ENCODE measurements at places on chromosomes 4 and X.

- no peak for DNase-seq
Measured at GRCh38 chrX:41558531-41558930, 111.4 kb downstream of the NYX start.

DNA sequence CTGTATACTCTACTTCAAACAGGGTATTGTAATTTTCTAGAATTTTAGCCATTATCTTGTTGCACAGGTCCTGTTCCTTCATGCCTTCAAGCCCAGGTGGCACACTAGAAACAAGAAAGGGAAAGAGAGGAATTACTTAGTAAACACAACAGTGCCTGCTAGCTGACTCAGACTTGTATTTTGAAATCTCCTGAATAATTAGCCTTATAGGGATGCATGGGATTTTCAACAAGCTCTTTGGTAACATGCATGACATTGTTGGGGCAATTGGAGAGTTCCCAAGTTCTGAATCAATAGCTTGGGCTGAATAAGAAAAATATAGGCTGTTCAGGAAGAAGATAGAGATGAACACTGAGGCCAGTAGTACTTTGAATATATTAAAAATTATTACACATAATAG is 118.8 kb downstream of the FAM13A start:
- no peak for DNase-seq

DNA sequence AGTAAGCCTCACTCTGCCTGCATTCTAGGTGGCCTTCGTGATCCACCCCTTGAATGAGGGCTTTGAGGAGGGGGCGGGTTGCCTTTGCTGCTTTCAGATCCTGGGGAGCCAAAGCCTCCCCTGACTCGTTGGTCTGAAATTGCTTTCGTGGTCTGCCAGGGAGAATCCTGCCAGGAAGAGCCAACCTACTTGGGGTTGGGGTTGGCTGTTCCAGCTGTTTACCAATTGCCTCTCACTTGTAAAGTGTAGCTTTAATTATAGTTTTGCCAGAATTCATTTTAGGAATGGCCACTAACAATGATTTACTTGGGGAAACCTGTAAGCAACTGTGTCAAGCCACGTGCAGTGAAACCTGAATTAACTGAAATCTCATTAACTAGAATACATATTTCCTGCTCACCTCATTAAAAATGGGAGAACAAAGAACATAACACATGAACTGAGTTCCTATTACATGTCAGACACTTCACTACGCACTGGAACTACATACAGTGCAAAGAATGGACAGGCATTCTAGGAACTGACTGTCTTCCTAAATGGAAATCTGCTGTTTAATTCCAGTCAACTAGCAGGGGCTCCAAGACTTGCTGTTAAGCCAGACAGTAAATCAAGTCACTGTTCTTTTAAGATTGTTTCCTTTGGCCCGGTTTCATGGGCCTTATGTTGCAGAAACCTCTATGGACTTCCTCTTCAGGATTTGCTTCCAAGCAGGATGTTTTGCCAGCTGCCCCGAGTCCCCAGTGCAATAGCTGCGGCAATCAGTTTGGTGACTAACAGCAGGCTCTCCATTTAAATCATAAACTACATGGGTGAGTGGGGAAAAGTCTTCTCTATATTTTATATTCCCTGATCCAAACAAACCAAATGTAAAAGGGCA is 16.4 kb upstream of the NKRF start:
- no peak for DNase-seq

DNA sequence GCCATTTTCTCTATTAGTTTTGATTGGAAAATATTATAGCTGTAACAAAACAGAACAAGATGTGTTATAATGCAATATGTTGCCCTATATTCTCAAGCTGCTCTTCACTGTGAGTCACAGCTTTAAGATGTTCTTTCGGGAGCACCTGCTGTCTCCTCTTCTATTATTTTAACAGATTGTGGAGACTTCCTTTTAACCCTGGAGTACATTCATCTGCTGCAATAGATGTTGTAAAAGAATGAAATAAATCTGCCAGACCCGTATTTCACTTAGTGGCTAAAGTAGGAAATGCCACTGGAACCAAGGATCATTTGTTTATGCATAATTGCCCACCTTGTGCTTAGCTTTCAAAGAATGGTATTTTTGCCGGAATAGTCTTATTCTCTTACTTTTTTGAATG is 11.1 kb downstream of the LSM6 start:
- no peak for DNase-seq

- no peak for DNase-seq
Measured at GRCh38 chrX:148670277-148670676, 169.9 kb downstream of the AFF2 start.

GRCh38 chrX:16785247-16786138 is 773 bp upstream of the TXLNG start:
- DNase-seq, result no peak

- no peak for DNase-seq
Measured at GRCh38 chr4:12488672-12489071, 995.5 kb downstream of the RAB28 start.

GRCh38 chrX:148067285-148067684 is 86.1 kb downstream of the FMR1NB start:
- DNase-seq, result no peak

- DNase-seq, result no peak
Measured at GRCh38 chrX:153392642-153393321, 8.4 kb downstream of the PNMA6E start.

- no peak for DNase-seq
Measured at GRCh38 chrX:40573763-40574162, 7.0 kb upstream of the ATP6AP2 start.

GRCh38 chr4:127309369-127310102 is 323.2 kb upstream of the INTU start:
- DNase-seq, result no peak

GRCh38 chr4:185708348-185708747 is 103.6 kb downstream of the SORBS2 start:
- no peak for DNase-seq

DNA sequence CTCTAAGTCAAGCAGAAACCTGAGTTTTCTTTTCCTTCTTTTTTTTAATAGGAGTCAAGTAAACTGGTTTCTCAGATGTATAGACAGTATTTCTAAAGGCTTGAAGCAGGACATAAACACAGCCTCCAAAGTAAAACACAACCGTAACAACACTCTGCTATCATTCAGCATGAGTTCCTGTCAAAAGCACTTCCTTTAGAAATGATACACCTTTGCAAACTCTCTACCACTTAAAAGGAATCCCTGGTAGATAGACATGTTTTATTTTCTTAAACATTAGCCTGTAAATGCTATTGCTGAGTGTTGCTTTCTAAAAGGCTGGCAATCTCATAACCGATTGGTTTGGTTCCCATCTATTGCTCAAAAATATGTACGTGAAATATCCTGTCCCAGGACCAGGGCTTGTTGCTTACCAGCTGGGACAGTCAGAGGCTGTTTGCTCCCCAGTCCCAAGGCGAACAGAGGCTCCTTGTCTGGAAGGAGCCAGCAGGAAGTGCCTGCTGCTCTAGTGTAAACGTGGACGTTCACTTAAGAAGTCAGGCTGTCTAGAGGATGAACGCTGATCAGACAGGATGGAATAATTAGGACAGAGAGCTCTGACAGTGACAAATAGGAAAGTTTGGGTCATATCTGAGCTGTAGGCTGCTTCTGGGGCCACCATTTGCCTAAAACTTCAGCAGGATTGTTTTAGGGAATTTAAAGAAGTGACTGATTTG is 173.9 kb upstream of the KLF3 start:
- no peak for DNase-seq

GRCh38 chrX:9906919-9907318 is 60.2 kb upstream of the CLDN34 start:
- DNase-seq, result no peak

DNA sequence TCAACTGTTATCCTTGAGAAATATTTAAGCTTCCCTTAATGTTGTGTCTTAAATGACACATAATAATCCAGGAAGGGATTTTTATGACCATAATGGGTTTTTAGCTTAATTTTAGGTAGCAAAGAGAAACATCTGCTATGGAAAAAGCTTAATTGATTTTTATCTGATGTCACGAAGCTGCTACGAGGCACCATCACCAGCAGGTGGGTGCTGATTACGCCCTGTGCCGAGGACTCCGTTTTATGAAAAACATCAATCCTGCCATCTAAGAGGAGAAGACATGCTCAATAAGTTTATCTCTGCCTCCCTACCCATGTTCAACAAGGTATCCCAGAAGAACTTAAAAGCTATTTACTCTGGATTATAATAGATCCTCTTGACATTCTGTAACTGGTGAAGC is 280.6 kb upstream of the ZFP42 start:
- DNase-seq, result no peak

- no peak for DNase-seq
Measured at GRCh38 chr4:16122784-16123183, 39.0 kb upstream of the PROM1 start.

DNA sequence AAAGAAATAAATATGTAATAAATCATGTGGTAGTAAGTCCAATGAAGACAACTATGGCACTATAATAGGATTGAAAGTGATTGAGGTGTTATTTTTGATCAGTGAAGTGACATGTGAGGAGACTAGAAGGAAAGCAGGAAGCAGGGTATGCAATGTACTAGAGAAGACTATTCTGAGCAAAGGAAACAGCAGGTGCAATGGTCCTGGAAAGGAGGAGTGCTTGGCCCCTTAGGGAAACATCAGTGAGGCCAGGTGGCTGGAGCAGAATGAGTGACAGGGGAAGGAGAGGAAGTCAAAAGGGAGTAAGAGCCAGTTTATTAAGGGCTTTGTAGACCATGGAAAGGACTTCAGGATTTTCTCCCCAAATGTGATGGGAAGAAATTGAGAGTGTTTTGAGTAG is 207.6 kb upstream of the HCCS start:
- DNase-seq, result no peak

GRCh38 chrX:37060999-37061398 is 52.8 kb downstream of the FAM47C start:
- no peak for DNase-seq

GRCh38 chr4:52588771-52589591 is 70.1 kb downstream of the USP46 start:
- DNase-seq, result peak; percentile 4

- DNase-seq, result no peak
Measured at GRCh38 chr4:98055800-98056501, 87.3 kb downstream of the STPG2 start.

GRCh38 chr4:92368653-92369052 is 64.9 kb downstream of the GRID2 start:
- no peak for DNase-seq

- DNase-seq, result no peak
Measured at GRCh38 chr4:38509551-38509950, 154.4 kb upstream of the KLF3 start.

DNA sequence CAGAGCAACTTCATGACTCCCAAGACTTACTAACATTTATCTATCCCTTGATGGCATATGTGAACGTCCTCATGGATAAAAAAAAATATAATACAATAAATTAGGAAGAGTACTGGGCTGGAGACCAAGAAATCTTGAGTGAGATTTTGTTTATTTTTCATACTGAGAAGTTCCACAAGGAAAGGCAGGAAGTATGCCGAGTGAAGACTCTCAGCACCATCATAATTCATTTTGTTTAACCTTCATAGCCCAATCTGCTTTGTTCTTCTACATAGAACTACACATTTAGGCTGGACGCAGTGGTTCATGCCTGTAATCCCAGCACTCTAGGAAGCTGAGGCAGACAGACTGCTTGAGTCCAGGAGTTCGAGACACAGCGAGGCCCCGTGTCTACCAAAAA is 198.3 kb downstream of the NSUN7 start:
- no peak for DNase-seq

GRCh38 chr4:95020521-95020920 is 262.8 kb downstream of the BMPR1B start:
- no peak for DNase-seq

DNA sequence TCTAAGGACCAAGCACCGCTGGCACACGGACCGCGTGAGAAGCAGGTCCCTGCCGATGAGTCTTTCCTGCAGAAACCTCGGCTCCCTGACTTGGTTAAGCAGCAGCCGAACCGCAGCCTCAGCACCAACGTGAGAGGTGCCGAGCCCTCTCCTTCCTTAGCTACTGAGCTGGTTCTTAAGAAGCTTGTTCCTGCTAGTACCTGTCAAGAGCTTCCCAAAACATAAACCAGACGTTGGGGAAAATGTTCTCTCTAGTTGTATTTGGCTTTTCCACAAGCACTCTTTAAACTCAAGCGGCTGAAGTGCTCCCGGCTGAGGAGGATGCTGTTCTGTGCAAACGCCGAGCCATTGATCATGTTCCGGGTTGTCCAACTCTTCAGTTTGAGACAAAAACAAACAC is 29.3 kb upstream of the TLR3 start:
- DNase-seq, result no peak

GRCh38 chr4:107913283-107913899 is 18.0 kb upstream of the CYP2U1 start:
- DNase-seq, result no peak

- no peak for DNase-seq
Measured at GRCh38 chr4:29311247-29311646, 1408.9 kb upstream of the PCDH7 start.

- no peak for DNase-seq
Measured at GRCh38 chrX:15505101-15505500, 4.5 kb downstream of the BMX start.

- no peak for DNase-seq
Measured at GRCh38 chrX:20527558-20528011, 260.9 kb upstream of the RPS6KA3 start.

DNA sequence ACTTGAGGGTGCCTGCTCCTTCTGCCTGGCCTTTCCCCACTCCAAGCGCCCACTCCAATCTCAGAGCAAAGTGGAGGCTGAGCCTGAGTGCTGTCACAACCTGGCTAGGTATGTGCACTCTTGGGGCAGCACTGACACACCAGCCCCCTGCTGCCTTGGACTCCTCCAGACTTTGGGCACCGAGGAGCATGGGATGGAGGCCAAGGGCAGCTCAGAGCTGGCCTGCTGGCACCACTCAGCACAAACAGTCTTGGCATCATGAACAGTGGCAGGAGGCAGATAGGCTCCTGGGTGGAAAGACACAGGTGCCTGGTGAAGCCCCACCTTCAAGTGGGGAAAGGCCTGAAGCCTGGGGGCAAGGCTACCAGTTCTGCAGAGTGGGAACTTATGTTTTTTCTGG is 91.8 kb downstream of the KCNIP4 start:
- no peak for DNase-seq

GRCh38 chrX:80423744-80424143 is 3.5 kb downstream of the TENT5D start:
- DNase-seq, result no peak

DNA sequence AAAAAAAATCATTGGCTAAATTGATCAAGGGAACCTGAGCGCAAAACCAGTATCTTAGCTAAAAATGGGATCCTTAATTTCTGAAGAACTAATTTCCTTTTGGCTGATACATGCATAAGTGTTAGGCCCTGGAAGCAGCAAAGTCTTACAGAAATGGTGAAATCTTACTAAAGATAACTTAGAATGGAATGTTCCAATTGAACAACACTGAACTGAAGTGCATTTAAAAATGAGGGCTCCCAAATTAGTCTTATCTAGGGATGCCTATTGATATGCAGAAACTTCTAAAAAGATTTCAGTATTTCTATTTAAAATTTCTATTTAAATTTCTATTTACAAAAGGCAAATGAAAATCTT is 120.7 kb upstream of the BANK1 start:
- no peak for DNase-seq

GRCh38 chr4:145618210-145618931 is 814 bp upstream of the MMAA start:
- no peak for DNase-seq

GRCh38 chrX:106950381-106950780 is 30.2 kb downstream of the CLDN2 start:
- DNase-seq, result no peak

Data from stimulated activated CD8-positive, alpha-beta memory T cell treated with anti-CD3 and anti-CD28 coated beads, Interleukin-7, amount 100 ng/mL, for 24 hours (primary cell).